DND-41 (cell line): ENCODE measurements at places on chromosomes 4 and X.

GRCh38 chr4:184201179-184201578, 16.5 kb downstream of the ENPP6 start:
- no peak for DNase-seq

DNA sequence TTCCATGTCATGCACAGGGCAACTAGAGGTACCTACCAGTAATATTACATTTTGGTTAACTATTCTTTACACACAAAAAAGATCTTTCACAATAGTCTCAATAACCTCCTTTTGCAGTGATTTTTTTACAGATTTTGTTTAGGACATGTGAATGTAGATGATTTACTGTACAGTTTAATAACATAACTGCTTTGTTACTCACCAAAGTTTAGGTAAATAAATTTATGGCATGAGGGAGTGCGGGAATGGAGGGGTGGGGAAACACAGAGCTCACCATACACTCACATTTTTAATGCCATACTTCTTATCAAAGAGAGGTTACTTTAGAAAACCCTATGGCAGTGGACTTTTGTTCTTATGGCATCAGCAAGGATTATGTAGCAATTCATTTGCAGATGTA, 93.1 kb upstream of the TEX13A start:
- DNase-seq = no peak

DNA sequence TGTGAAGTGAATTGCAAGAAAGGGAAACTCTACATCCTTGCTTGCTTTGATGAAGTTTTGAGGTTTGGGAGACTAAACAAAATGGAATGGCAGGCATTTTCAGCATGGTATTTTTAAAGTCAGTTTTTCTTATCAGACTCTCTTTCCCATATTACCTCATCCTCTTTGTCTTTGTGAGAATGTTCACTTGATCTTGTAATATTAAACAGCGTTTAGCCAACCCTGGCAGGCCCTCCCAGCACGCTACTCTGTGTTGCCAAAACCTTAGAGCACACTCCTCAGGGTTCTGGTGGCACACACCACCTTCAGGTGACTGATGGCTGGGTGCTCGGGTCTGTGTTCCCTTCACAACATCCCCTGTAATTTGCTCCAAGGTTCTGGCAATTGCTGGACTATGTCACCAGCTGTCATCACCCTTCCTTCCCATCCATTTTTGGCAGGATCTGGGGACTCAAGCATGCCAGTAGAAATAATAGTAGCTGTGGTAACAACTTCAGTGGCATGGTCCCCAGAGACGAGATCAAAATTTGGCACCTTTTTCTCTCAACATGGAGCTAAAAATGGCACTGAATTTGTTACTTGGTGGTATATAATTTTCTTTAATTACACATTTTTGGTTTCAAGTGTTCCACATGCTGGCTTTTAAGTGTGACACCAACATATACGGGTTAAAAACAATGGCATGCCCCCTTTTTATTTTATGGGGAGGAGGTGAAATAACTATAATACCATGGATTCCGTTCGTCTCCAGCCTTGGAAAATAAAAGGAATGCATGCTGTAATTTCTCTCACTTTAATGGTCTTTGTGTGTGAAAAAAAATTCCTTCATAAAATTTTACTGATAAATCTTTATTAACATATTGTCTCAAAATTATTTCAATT, 273.1 kb downstream of the DCTD start:
- DNase-seq = no peak

GRCh38 chr4:153560908-153561307, 94.7 kb downstream of the TMEM131L start:
- no peak for DNase-seq

DNA sequence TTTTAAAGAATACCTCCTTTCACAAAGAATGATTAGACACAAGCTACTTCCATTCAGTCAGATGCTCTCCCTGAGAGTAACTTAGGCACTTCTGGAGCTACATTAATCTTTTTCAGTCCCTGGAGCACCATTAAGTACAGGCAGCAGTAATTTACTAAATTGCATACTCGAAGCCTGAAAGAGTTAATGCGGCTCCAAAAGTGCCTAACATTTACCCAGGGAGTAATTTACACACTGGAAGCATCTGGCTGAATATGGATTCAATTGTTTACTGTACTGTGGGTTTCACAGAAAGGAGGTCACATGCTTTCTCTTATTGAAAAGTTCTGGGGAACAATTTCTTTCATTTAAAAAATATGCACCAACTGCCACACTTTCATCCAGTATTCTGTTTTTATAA, 260.8 kb upstream of the TENM3 start:
- no peak for DNase-seq

DNA sequence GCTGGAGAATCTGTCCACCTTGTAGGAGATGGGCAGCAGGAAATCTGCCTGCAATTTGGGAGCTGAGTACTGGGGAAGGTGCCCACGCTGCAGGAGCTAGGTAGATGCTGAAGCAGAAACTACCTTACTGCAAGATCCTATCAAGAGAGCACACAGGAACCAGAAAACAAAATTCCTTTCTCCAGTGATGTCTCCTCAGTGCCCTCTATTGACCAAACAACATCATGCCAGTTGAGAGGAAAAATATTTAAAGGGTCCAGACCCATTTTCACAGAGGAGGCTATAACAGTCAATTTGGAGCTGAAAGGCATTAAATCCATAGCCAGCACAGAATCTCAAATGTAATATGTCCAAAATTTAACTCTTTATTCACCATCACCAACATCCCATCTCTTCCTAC, 406.8 kb downstream of the SLITRK2 start:
- no peak for DNase-seq
